ENCODE measurements at places on chromosomes 6 and 20.

DNA sequence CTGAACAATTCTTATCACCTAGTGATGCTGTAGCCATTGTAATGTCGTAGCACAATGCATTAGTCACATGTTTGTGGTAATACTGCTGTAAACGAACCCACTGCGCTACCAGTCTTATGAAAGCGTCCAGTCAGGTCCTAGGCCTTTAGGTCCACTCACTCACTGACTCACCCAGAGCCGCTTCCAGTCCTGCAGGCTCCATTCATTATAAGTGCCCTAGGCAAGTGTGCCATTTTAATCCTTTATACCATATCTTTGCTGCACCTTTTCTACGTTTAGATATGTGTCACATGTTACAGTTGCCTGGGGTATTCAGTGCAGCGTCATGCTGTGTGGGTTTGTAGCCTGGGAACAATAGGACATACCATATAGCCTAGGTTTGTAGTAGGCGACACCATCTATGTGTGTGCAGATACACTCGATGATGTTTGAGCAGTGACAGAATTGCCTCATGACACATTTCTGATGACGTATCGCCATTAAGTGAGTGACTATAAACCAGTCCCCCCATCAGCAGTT lies 15.4 kb downstream of the IGF2R start:
- no peak for DNase-seq

DNA sequence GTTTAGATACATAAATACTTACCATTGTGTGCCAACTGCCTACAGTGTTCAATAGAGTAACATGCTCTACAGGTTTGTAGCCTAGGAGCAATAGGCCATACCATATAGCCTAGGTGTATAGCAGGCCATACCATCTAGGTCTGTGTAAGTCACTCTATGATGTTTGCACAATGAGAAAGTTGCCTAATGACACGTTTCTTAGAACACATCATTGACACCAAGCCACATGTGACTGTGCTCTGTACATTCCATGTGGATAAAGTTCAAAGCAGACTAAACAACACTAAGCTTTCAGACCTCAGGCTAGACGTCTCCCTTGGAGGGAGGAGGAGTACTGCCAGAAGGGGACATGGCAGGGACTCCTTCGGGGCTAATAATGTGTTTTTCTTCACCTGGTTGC lies 93.6 kb downstream of the KIF16B start:
- DNase-seq: no peak

- no peak for DNase-seq
Observed at GRCh38 chr6:137089305-137089704, 44.5 kb upstream of the IL20RA start.

DNA sequence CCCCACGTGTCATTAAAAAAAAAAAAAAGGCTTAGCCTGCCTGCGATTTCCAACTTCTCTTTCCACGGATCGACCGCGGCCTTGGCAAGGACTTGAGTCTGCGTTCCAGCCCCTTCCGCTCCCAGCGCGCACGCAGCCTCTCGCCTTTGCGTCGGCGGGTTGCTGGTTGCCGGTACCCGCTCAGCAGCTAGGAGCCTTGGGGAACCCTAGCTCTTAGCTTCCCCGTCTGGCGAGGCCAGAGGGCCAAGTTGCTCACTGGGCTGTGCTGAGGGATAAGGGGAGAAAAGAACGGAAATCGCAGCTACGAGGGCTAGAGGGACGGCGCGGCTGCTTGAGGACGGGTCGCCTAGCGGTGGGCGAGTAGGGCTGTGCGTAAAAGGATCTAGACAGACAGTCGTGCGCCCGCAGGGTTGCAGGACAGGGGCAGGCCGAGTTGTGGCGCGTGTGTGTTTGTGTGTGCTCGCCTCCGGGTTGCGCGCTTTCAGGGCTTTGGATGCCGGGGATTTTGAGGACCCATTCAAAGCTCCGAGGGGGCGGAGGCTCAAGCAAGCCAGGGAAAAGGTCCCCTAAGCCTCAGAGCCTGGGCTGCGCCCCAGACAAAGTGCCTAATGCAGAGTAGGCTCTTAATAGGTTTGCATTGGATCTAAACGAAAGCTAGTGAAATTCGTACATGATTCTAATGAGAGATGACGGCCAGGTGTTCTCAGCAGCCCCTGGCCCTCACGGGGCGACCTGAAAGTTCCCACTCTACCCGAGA lies 40.5 kb upstream of the OSTM1 start:
- no peak for DNase-seq

- no peak for DNase-seq
Observed at GRCh38 chr20:49791165-49791564, 21.5 kb upstream of the SLC9A8 start.

DNA sequence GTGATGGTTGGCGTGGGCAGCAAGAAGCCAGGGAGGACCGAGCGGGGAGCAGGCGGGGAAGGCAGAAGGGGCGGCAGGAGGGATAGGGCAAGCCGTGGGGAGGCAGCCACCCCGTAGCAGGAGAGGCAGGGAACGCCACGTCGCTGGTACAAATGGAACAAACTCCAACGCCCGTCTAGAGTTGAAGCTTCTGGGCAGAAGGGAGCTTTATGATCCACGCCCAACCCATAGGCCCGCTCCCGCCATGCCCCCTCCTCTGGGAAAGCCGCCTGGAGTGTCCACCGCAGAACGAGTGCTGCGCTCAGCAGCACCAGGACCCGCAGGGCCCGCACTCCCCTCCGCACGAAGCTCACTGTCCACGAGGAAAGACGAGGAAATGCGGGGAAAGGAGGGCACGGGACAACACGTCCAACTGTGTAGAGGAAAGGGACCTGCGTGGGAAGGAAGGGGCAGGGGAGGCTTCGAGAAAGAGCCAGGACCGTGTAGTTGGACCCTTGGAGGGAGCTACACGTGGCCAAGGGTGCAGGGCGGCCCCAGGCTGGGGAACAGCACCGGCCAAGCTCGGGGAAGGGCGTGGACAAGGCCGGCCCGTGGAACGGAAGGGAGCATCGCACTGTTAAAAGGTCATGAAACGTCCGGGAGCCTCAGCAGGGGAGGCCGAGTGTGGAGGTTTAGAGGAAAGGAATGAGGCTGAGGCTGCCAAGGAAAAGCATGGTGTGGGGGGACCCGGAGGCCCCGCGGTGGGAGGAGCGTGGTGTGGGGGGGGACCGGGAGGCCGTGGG lies 204.0 kb downstream of the DLL1 start:
- no peak for DNase-seq

DNA sequence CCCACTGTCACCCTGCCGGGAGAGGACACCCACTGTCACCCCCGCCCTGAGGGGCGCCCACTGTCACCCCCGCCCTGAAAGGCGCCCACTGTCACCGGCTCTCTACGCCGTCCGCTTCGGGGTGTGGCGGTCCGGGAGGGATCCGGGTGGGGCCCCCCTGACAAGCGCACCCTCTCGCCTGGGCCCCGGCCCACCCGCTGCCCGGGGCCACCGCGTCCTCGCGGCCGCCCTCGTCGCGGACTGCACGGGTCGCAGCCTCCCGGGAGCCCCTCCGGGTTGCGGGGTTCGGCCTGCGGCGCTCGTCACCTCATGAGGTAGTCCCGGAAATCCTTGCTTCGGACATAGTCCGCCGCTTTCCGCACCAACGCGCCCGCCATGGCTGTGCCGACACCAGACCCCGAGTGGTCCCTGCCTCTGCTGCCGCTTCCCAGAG lies 224 bp downstream of the MPC1 start:
- DNase-seq: no peak

GRCh38 chr20:62174870-62175624 lies 7.8 kb upstream of the MTG2 start:
- no peak for DNase-seq

DNA sequence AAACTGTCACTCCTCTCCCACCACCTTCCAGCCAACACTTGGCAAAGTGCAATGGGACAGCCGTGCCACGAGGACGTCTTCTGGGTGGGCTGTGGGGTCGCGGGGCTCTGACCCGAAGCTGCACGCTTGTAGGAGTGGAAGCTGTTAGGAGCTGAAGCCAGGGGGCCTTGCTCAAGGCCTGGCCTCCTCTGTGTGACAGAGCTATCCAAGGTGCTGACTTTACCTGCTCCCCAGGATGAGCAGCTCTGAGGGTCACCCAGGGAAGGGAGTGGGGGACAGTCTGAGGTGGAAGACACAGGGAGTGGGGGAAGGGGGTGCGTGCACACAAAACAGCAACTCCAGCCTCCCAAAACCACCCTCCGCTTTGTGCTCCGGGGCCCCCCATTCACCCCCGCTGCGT lies 17.5 kb upstream of the CHRNA4 start:
- DNase-seq: no peak

DNA sequence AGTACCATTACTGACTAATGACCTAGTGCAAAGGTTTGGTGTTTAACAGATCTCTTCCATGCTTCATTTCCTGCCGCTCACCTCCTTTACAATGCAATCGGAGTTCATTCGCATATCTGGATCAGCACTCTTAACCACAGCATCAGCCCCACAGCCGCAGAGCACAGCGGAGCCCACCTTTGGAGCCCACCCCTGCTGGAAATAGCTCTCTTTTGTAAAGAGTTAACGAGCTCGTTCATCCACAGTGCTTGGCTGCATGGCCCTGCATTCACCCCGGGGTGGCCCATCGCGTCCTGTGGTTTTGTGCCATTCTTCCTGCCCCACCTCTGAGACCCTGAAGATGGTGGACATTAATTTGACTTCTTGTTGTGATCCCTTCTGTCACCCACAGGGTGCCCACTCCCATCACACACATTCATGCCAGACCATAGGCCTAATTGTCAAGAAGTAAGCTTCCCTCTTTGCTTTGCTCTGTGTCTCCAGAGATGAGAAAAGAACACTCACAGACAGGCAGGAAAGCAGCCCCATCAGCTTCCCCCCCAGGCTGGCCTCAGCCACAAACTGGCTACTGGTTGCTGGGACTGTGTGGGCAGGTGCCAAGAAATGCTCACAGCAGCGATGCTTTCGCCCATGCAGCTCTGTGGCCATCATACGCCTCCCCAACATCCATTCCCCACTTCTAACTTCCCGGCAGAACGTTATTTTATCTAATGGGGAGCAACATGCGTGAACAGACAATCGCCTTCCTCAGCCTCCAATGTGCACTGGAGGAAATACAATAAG lies 167.0 kb downstream of the LRFN2 start:
- DNase-seq: no peak

- no peak for DNase-seq
Observed at GRCh38 chr6:11802886-11803590, 24.4 kb upstream of the ADTRP start.

DNA sequence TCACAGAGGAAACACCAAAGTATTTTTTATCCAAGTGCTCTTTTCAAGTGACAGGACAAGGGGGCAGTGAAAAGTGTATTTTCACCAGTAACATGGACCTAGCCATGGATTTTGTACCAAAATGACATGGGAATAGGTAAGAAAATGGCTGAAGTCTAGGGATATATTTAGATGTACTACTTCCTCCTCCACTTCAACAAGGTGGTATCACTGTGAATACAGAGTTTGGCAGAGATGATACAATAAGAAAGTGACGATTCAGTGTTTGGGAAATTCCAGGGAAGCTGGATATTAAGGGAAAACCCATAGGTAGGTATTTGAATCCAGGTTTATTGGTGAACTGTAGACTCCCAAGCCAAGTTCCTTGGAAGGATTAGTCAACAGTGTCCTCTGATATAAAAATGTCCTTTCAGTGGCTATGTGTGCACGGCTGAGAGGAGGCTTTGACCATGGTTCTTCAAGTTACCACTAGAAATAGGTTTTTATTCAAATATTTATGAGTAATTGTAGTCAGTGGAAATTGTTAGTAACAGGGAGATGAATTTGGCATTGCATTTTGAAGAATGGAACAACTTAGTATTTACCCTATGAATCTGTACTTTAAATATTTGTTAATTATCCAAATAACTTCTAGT lies 356.0 kb upstream of the CITED2 start:
- DNase-seq: no peak

DNA sequence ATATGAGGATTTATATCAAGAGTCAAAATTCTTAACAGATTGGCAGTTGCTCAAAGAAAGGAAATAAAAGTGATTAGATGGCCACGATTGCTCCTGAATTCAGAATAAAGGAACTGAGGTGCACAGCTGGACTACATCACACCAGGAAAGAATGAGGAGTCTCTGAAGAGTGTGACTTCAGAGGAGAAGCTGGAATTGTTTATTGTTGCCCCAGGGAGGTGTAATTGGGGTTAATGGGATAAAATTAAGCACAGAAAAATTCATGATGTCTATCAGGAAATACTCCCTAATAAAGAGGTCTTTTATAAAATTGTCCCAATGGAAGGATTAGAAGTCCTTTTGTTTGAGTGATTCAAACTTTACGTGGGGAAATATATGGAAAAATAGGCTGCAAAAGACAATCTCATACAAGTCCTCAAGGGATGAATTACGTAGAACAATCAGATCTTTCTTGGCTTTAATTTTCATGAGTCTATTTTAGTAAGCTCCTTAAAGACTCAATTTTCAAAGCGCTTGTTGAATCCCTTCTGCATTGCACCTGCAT lies 208.6 kb upstream of the RNF217 start:
- DNase-seq: no peak

DNA sequence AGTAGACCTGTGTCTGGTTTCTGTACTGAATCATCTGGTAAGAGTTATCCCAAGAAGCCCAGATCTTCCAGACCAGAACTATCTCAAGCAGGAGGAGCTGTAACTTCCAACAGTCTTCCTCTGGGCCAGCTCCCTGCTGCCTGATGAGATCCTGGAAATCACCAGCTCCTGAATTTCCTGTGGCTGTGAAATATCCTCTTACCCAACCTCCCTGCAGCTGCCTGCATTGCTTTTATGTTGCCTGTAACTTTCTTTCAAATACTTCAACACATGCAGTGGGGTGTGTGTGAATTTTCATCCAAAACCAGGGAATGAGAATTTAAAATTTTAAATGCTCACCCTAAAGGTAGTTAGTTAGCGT lies 160.5 kb upstream of the LAMP5 start:
- no peak for DNase-seq

DNA sequence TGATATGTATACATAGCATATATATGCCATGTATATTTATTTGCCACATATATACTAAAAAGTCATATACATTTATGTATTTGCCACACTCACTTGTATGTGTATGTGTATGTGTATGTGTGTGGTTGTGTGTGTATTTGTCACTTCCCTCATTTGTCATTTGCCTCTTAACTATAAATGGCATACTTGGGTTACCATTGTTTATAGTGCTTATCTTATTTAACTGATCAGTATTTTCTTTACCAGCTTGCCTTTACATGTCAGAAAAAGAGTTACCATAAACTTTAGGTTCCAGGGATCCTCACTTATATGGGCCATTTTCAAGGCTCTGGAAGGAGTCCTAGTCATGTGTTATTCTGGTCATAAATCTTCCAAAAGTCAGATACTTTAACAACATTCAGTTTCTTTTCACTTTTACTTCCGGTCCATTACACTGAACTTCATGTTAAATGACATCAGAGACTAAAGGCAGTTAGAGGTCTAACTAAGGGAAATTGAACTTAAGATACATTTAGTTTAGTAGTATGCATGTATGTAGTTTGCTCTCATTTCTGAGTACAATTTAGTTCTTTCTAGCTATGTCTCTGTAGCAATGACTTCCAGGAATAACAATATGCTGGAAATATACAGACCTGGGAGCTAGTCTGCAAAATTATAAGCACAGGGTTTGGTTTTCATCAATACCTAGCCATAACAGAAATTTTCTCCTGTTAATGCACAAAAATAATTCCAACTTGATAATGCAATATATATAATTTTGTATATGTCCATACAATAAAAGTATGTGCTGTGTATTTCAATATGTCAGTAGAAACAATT lies 33.7 kb upstream of the HIVEP1 start:
- DNase-seq: no peak

- no peak for DNase-seq
Observed at GRCh38 chr6:7589221-7589620, 777 bp upstream of the SNRNP48 start.
